ENCODE measurements at places on chromosomes 6 and 20.

DNA sequence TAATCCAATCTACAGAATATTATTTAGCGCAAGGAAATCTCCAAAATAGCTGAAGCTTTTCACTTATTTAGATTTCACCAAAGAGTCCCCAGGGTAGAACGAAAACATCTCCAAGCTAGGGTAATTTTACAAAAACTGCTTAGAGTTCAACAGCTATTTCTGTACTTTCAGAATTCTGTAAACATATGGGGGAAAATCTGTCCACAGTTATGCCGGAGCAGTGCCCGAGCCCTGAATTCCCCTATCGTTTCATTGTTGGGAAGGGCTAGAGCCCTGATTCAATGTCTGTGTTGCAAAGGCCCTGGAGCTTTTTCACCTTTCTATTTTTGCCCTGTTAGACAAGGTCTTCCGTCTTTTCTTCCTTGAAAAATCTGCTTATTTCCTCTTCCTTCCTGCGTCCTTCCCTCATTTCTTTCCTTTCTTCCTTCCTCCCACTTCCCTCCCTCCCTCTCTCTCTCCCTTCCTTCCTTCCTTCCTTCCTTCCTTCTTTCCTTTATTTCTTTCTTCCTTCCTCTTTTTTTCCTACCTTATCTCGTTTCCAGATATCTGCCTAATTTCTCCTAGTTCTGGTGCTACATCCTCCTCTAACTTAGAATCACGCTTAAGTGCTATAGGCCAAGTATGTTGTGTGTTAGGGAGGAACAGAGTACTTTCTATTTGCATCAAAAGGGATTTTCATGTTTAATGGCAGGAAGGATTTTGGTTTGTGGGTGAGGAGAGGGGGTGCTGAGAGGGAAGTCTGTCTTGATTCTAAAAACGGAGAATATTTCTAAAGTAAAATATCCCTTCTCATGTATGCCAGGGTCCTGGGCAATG is 122.5 kb upstream of the BMP2 start:
- DNase-seq, result no peak

- DNase-seq, result no peak
Observed at GRCh38 chr6:106783640-106784566, 154.5 kb downstream of the QRSL1 start.

DNA sequence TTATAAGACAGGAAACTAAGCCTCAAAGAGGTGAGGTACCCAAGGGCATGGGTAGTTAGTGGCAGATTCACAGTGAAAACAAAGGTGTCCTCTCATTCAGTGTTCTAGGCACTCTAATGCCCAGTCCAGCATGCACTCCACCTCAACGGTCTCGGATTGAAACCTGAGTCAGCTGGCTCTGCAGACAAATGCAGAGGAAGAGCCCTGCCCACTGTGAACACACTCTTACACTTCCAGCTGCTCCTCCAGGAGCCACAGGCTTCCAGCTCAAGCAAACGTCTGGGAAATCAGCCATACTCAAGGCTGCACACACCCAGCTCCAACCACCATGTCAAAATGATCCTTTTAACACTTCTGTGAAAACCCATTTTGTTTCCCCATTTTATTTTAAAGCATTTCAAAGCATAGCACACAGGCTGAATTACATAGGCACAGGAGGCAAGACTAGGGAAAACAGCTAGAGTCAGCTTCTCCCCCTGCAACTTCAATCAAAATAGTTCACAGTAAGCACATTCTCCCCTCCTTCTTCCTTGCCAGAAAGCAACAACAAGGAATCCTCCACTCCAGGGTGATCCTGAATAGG is 3.0 kb upstream of the IL17A start:
- DNase-seq, result no peak

DNA sequence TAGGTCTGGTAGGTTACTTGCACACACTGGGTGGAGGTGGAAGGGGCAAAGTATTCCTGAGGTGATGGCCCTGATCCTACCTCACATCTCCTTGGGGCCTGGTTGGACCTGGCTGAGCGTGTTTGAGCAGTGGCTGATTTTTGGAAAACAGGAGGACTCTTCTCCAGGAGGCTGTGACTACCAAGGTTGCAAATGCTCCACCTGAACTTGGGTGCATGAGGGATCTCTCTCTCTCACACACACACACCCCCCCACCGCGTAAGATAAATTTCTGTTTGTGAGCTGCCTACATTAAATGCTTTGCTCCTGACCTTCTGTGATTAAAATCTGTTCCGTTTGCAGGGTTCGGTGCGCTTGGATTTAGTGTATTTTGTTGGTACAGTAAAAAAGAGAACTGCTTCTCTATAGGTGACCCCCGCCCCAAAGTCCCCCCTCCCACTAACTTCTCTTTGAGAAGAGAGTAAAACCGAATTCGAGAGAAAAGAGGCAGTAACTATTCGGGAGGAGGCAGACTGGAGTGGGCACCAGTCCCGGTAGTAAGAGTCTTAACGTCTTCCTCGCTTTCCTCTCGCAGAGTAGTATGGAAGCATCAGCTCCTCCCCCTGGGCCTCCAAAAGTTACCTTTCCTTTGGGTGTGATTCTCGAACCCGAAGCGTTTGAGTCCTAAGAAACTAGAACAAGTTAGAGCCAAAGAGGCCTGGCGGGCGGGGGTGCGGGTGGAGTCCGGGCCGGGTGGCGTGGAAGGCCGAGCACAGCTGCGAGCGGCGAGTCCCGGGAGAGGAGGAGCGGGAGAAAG is 585 bp upstream of the DSE start:
- no peak for DNase-seq

DNA sequence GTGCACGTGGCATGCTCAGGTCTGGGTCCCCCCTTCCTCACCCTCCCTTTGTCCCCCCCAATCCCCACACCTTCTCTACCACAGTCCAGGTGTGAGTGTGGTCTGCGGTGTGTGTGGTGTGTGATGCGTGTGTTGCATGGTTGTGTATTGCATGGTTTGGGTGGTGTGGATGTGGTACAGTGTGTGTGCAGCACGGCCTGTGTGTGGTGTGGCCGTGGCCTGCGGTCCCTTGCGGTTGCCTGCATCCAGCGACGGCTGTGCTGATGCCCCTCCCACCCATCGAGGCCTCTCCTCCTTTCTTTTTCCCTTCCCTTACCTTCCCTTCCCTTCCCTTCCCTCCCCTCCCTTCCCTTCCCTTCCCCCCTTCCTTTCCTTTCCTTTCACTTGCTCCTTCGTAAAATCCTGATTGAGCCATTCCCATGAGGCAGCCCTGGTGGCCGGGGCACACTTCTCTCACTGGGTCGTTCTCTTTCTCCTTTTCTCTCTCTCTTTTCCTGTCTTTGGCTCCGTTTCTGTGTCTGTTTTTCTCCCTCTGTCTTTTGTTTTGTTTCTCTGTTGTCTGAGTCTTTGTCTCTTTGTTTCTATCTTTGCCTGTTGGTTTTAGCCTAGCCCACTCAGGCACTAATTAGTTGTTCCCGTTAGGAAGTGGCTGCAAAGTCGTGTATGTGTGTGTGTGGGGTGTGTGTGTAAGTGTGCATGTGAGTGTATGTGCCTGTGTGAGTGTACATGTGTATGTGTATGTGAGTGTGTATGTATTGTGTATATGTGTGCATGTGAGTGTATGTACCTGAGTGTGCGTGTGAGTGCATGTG is 65.7 kb downstream of the SRC start:
- DNase-seq, result peak; percentile 86

DNA sequence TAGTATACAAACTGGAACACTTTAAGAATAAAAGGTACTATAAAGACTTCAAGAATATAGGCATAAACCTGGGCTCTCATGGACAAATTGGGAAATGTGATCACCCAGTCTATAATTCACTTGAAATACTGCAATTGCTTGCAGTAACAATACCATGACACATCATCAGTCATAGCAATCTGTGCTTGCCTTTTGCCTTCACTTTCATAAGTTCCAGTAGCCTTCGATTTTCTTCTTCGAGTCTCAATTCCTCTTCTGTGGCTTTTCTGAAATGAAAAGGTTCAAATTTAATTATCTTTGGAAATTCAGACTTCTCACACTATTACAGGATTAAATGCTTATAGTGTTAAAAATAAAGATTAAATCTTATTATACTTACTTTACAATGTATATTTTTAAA is 96.3 kb upstream of the ZBTB24 start:
- DNase-seq, result no peak

DNA sequence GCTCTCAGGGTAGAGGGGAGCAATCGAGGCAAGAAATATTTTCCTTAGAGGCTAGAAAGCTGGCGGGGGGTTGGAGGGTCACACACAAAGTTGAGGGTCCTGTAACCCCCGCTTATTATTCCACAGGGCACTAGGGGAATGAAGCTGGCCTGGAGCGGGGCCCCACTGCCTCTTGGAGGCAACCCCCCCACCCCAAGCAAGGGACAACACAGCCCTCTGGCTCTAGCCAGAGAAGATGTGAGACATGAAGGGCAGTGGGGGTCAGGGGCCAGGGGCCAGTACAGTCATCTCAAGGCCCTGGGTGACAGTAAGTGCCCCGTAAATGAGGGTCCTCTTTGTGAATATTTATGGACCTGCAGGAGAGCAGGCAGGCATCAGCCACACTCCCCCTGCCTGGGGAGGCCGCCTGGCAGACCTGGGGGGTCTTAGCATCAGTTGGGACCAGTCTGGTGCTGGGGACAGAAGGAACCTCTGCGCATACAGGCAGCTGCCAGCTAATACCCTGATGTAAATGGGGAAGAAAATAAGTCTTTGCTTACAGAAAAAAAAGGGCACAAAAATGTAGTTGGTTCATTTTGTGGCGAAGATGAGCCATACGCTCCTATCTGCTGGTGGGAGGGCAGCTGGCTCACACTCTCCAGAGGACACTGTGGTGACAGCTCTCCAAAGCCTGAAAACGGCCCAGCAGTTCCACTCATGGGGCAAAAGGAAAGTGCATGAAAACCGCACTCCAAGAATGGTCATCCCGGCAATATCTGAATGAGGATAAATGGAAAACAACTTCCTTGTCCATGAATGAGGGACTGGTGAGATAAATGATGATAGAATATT is 21.9 kb downstream of the SPATA2 start:
- peak; percentile 94 for DNase-seq

- no peak for DNase-seq
Observed at GRCh38 chr20:13816757-13817156, 31.9 kb downstream of the NDUFAF5 start.

GRCh38 chr20:46670228-46670584 is 18.9 kb upstream of the SLC13A3 start:
- DNase-seq, result no peak

GRCh38 chr6:15512721-15513120 is 150.1 kb downstream of the DTNBP1 start:
- DNase-seq, result no peak

DNA sequence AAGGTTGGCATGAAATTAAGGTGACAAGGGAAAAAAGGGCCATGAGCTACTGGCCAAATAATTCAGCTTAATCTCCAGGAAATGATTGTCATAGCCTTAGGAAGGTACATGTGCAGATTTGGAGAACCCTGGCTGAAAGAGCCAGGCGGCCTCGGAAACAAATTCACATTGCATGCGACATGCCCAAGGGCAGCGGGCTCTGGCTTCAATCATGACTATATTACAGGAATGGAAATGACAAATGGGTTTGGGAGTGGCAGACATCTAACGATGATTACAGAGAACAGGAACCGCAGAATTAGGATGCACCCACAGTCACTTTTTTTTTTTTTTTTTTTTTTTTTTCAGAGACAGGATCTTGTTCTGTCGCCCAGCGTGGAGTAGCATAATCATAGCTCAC is 112.4 kb upstream of the SALL4 start:
- no peak for DNase-seq

- DNase-seq, result peak; percentile 93
Observed at GRCh38 chr6:11317885-11318771, 85.7 kb upstream of the NEDD9 start.

GRCh38 chr20:42130810-42131596 is 512.8 kb upstream of the CHD6 start:
- DNase-seq, result no peak

- peak; percentile 86 for DNase-seq
Observed at GRCh38 chr6:12354499-12354898, 64.3 kb downstream of the EDN1 start.

- no peak for DNase-seq
Observed at GRCh38 chr6:77092971-77093370, 370.3 kb downstream of the HTR1B start.

DNA sequence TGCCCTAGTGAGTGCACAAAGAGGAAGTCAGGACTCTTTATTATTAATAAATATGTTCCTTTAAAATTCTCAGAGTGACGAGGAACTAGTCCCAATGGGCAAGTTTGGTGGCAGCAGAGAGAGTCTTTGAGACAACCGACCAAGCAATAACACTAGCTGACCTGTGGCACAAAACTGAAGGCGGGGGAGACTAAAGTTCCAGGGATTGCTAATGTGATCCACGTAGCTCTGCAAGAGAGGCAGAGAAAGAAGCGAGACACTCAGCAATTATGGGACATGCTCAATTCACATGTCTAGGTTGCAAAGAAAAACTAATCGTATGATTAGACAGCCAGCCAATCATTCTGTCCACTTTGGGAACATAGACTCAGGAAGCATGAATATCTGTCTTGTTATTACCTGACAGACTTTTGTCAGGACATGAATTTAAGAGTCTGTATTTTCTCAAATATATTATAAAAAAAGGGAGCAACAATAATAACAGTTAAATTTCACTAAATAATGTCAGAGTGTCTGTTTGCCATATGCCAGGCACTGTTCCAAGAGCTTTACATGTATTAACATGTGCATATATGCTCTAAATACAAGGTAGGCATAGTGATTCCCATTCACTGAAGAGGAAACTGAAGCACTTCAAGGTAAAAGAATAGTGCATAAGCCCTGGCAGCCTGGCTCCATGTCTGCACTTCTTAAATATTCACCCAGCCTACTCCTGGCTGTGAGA is 81.0 kb downstream of the COL9A1 start:
- DNase-seq, result no peak

GRCh38 chr20:46709055-46709458 is 392 bp upstream of the SLC2A10 start:
- no peak for DNase-seq

- DNase-seq, result no peak
Observed at GRCh38 chr6:4352731-4353130, 217.4 kb upstream of the ECI2 start.

- no peak for DNase-seq
Observed at GRCh38 chr20:39421571-39422105, 459.5 kb downstream of the DHX35 start.

- DNase-seq, result peak; percentile 51
Observed at GRCh38 chr6:112934433-112935327, 587.5 kb downstream of the RFPL4B start.

- DNase-seq, result peak; percentile 66
Observed at GRCh38 chr20:32999603-33000250, 4.5 kb downstream of the SUN5 start.

- no peak for DNase-seq
Observed at GRCh38 chr6:3133515-3133914, 15.0 kb downstream of the BPHL start.

- no peak for DNase-seq
Observed at GRCh38 chr6:67210450-67210849, 1424.6 kb upstream of the ADGRB3 start.

DNA sequence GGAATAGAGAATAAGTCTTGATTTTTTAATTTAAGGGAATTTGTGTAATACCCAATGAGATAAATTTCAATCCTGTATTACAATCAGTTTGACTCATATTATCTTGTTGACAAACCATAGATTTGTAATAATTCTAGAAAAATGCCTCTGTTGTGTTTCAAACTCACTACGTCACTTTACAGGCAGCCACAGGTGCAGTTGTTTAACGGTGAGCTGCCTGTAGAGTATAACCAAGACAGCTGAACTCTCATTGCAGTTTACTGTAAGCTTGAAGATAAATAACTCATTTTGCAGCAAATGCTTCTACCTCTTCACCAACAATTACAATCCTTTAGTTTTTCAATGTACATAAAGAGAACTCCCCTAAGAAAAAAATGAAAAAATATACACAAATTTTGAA is 114.3 kb downstream of the PRKN start:
- no peak for DNase-seq

- peak; percentile 87 for DNase-seq
Observed at GRCh38 chr20:23320317-23320716, 30.3 kb upstream of the NXT1 start.
